ENCODE measurements at places on chromosomes 1 and 21.

DNA sequence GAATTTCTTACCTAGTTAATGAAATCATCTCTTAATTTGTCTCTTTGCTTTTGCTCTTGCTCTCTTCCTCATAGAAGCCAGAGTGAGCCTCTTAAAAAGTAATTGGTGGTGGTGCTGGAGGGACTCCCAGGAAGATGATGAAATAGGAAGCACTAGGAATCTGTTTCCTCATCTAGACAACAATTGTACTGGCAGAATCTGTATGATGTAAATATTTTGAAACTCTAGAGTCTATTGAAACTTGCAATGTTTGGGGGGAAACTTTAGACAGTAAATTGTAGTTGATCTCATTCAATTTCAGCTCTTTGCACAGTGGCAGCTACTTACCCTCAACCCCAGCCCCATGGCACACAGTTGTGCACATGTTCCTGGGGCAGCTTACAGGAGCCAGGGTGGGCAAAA is 10.6 kb downstream of the RGSL1 start:
- H3K27ac ChIP-seq = no peak overlapping the region
- H3K36me3 ChIP-seq = no peaks in the 10 kb centered on the region
- H3K4me1 ChIP-seq = no peaks in the 10 kb centered on the region
- no peak for DNase-seq
- H3K27me3 ChIP-seq = no peaks in the 10 kb centered on the region

- H3K27ac ChIP-seq = no peak overlapping the region
- no peaks in the 10 kb centered on the region for H3K4me1 ChIP-seq
- H3K27me3 ChIP-seq = no peaks in the 10 kb centered on the region
Measured at GRCh38 chr1:169594391-169594790, 8.1 kb upstream of the F5 start.

GRCh38 chr1:47709019-47709871 is 271.4 kb downstream of the FOXD2 start:
- DNase-seq = peak; percentile 96
- peaks cover 99% of the 10 kb centered on the region for H3K27me3 ChIP-seq
- peaks cover 7% of the 10 kb centered on the region for H3K4me1 ChIP-seq
- no peak overlapping the region for H3K27ac ChIP-seq

GRCh38 chr1:37478451-37478881 is 4.1 kb downstream of the ZC3H12A start:
- no peak overlapping the region for H3K4me3 ChIP-seq
- H3K4me1 ChIP-seq = peaks cover 39% of the 10 kb centered on the region
- no peaks in the 10 kb centered on the region for H3K36me3 ChIP-seq

DNA sequence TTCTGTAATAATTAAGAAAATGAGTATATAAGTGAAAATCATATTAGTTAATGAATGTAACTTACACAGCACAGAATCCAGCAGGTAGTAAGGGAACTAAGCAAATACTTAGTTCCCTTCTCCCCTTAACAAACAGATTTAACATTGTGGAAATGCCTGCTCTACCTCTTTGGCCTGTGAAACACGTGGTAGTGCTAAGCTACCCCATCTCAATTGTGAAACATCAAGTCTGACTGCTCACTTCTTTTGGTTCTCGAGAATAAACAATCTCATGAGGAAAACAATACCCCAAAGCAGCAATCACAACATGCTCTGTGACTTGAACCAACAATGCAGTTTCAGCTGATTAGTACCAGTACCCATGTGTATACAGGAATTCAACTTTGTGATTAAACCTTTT is 4.7 kb downstream of the MYSM1 start:
- no peak for DNase-seq
- H3K27ac ChIP-seq = peak overlapping the region; percentile 50
- peaks cover 43% of the 10 kb centered on the region for H3K36me3 ChIP-seq

DNA sequence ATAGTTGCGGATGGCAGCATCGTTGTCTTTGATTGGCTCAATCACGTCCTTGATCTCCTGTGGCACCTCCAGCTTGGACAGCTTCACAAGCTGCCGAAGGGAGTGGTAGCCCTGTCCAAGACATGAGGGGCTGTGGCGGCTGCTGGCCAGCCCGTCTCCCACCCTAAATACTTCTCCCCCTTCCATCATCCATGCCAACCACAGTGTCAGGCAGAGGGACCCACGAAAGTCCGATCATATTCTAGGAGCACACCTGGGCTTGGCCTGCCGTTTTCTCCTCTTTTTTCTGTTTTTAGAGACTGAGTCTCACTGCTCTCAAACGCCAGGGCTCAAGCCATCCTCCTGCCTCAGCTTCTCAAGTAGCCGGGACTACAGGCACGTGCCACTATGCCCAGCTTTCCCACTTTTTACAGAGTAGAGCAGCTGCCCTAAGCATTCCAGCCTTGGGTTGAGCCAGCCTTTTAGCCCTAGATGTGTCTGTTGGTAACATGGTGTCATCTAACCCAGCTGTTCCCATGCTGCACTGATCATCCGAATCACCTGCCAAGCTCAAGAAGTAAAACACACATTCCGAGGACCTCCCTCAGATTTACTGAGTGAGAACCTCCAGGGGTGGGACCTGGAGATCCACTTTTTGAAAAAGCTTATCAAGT is 10.4 kb downstream of the MTHFR start:
- no peaks in the 10 kb centered on the region for H3K27me3 ChIP-seq
- H3K4me3 ChIP-seq = no peak overlapping the region
- no peaks in the 10 kb centered on the region for H3K4me1 ChIP-seq

GRCh38 chr1:154614901-154615300 is 6.9 kb upstream of the ADAR start:
- no peak overlapping the region for H3K4me3 ChIP-seq
- H3K36me3 ChIP-seq = no peaks in the 10 kb centered on the region
- 0 out of 2 replicates have a peak overlapping the region, but pooled peaks have one; percentile 48 for H3K27ac ChIP-seq
- peaks cover 55% of the 10 kb centered on the region for H3K4me1 ChIP-seq
- DNase-seq = peak; percentile 61

GRCh38 chr1:101101360-101101759 is 75.8 kb upstream of the DPH5 start:
- no peaks in the 10 kb centered on the region for H3K27me3 ChIP-seq
- H3K4me1 ChIP-seq = no peaks in the 10 kb centered on the region
- no peak overlapping the region for H3K27ac ChIP-seq

DNA sequence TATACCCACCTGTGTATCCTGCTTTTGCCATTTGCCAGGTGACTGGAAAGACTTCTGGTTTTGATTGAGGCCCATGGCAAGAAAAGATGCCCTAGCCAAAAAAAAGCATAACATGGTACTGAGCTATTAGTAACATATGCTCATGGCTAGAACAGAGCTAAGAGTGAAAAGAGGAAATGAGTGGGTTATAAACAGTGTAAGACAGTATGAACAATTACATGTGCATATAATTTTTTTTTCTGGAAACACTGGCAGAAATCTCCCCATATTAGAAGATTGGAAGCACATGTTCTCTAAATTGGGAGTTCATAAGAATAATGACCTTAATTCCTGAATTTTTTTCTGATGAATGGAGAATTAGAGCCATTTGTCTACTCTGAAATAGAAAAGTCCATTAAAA is 41.2 kb upstream of the PDC start:
- peaks cover 6% of the 10 kb centered on the region for H3K4me1 ChIP-seq
- H3K36me3 ChIP-seq = no peaks in the 10 kb centered on the region
- DNase-seq = no peak
- H3K27me3 ChIP-seq = no peaks in the 10 kb centered on the region

- H3K36me3 ChIP-seq = no peaks in the 10 kb centered on the region
- peak overlapping the region; percentile 41 for H3K27ac ChIP-seq
- peaks cover 42% of the 10 kb centered on the region for H3K4me1 ChIP-seq
- peaks cover 7% of the 10 kb centered on the region for H3K27me3 ChIP-seq
- no peak for DNase-seq
- H3K4me3 ChIP-seq = no peak overlapping the region
Measured at GRCh38 chr1:14741082-14741481, 142.6 kb downstream of the KAZN start.

GRCh38 chr1:199742547-199742946 is 285.0 kb upstream of the NR5A2 start:
- no peaks in the 10 kb centered on the region for H3K4me1 ChIP-seq
- H3K27me3 ChIP-seq = no peaks in the 10 kb centered on the region
- no peak overlapping the region for H3K27ac ChIP-seq
- H3K4me3 ChIP-seq = no peak overlapping the region
- no peaks in the 10 kb centered on the region for H3K36me3 ChIP-seq

DNA sequence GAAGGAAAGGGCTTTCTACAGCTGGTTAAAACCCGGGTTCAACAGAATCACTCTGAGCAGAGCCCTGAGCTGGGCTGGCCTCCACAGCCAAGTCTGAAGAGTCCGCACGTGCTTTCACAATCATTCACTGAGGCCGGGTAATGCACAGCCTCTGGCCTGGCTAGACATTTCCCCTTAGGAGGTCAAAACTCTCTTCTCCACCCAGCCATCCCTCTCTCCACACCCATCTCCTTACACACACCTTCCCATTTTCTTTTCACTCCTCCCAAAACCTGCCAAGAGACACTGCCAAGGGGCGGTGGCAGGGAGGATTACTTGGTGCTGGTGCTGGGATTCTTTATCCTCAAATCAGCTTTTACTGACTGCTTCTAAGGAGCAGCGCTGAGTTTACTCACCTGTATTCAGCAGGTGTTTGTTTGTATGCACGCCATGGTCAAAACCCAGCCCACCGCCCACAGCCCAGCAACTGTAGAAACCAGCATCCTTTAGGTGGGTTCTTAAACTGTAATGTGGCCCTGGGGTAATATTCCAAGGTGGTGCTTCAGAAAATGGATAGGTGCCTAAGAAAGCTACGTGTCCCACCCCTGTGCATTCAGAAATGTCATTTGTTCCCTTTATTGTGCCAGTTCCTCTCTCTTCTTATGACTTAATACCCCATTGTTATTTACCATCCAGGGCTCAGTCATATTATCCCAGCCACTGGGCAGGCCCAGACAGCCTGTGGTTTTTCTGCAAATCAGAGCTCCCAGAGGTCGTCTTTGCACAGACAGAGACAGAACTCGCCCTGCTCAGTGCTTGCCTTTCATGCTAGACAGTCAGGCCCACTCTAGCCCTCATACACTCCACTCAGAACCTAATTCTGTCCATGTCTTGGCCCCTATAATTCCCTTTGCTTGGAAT is 80.2 kb downstream of the ADSS2 start:
- no peaks in the 10 kb centered on the region for H3K27me3 ChIP-seq
- no peak for DNase-seq
- H3K4me3 ChIP-seq = no peak overlapping the region
- no peaks in the 10 kb centered on the region for H3K4me1 ChIP-seq

- peak overlapping the region; percentile 48 for H3K27ac ChIP-seq
- no peak for DNase-seq
- H3K4me3 ChIP-seq = 0 out of 2 replicates have a peak overlapping the region, but pooled peaks have one; percentile 16
Measured at GRCh38 chr1:201842472-201843027, 13.6 kb downstream of the IPO9 start.

GRCh38 chr1:66685670-66686069 is 66.6 kb upstream of the DYNLT5 start:
- no peak overlapping the region for H3K27ac ChIP-seq
- no peaks in the 10 kb centered on the region for H3K36me3 ChIP-seq
- DNase-seq = no peak
